H1 (cell line): ENCODE measurements at places on chromosomes 5 and 9. TPM values are rescaled to one million over a fixed set of nuclear protein-coding genes. Genes with fewer than 3 reads are reported as not detected.

DNA sequence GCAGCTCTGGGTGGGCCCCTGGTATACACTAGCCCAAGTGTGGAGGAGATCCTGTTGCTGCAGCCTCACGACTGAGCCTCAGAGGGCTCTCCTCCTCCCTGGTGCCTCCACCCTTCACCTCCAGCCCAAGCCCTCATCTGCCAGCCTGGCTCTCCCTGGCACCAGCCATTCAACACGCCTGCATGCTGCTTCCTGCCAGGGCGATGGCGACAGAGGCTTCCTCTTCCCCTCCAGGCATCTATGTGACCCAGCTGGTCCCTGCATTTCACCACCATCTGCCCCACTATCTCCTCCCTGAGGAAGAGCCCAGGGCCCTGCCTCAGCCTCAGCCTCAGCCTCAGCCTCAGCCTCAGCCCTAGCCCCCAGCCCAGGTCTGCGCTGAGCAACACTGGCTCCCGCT is 54.8 kb upstream of the ANGPTL2 start:
- H3K27ac ChIP-seq, result no peak overlapping the region
- no peak overlapping the region for H3K4me3 ChIP-seq
- no peaks in the 10 kb centered on the region; the same call in 1 of the 2 replicates for H3K4me1 ChIP-seq
- no peaks in the 10 kb centered on the region for H3K27me3 ChIP-seq
- no peaks in the 10 kb centered on the region for H3K36me3 ChIP-seq
- DNase-seq, result no peak

DNA sequence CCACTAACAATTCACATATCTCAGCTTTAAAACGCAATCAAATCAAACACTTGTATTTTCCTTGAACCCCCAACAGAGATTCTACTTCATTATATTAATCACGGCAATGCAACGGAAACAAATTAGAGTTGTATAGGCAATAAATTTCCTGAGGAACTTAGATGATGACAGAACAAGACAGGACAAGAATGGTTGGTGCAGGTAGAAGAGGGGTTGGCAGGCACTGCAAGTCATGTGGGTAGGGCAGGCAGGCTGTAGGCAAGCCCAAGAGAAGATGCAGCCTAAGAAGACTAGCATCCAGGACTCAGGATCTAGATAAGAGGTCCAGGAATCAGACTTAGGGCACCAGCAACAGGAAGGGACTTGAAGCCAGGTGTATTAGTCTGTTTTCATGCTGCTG is 16.6 kb upstream of the FEM1C start:
- H3K27ac ChIP-seq, result no peak overlapping the region
- no peaks in the 10 kb centered on the region for H3K36me3 ChIP-seq
- peaks cover 4% of the 10 kb centered on the region for H3K4me1 ChIP-seq
- no peak for DNase-seq
- H3K27me3 ChIP-seq, result no peaks in the 10 kb centered on the region

GRCh38 chr9:126724226-126724625 is 80.6 kb upstream of the ZBTB43 start:
- no peak overlapping the region for H3K27ac ChIP-seq
- peaks cover 7% of the 10 kb centered on the region for H3K4me1 ChIP-seq
- peaks cover 3% of the 10 kb centered on the region for H3K27me3 ChIP-seq
- no peaks in the 10 kb centered on the region for H3K36me3 ChIP-seq
- no peak overlapping the region for H3K4me3 ChIP-seq

DNA sequence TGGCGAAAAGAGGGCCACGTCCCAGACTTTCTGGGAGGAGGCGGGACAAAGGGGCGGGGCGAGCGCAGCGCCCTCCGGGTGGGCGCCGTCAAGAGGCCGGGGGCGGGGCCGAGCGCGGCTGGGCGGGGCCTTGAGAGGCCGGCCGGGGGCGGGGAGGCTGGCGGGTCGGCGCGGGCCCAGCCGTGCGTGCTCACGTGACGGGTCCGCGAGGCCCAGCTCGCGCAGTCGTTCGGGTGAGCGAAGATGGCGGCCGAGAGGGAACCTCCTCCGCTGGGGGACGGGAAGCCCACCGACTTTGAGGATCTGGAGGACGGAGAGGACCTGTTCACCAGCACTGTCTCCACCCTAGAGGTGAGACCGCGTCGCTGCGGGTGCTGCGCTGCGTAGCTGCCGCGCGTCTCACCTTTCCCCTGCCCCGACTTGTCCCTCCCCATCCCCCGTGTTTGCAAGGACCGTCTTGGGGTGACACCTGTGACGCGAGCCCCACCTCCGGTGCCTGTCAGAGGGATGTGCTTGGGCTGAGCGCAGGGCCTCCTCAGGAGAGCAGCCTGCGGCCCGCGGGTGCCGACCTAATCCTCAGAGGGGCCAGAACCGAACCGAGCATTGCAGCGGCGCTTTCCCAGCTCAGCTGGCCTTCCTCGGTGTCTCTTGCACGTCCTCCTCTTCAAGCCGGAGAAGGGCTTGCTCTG is at the start of gene SNX2:
SNX2 (plus strand) TSS at position 220 of the 689 bp plus-strand sequence; CDS start at position 244, 24 bp downstream.
- no peaks in the 10 kb centered on the region for H3K36me3 ChIP-seq
- DNase-seq, result peak; percentile 61
- H3K4me3 ChIP-seq, result peak within 1 kb of the TSS; percentile 66
- H3K27ac ChIP-seq, result peak within 1 kb of the TSS; percentile 86

DNA sequence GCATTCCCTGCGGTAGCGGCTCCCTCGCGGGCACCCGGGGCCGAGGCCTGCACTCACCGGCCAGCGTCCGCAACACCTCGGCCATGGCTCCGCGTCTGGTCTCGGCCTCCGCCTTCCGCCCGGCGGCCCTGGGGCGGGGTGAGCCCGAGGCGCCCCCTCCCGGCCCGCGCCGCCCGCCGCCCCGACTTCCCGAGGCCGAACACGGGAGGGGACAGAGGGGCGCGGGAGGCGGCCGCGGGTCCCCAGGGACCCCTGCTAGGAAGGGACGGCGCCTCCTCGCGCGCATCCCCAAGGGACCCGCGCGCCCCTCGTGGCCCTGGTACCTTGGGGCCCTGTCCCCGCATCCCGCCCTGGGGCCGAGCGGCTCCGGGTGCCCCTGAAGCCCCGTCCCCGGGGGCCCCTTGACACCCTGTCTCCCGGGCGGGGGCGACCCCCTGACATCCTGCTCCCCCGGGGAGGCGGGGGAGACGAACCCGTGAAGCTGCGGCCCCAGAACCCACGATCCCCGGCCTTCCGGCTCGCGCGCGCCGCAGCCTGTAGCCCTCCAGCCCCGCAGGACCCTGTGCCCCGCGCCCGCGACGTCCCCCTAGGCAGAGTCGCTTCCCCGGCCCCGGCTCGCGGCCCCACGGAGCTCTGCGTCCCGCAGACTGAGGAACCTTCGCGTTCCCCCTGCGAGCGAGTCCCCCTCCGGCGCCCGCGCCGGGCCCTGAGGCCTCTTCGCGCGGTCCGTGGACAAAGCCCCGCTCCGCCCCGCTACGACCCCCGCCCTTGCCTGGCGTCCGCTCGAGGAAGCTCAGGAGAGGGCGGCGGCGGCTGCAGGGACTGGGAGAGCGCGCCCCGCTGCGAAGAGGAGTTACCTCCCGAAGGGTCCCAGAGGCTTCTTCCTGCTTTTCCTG is at the start of gene ABO:
ABO (minus strand) TSS at position 97 of the 896 bp plus-strand sequence.
- no peak within 1 kb of the TSS for H3K27ac ChIP-seq
- H3K4me1 ChIP-seq, result no peaks in the 10 kb centered on the region
- peak within 1 kb of the TSS; percentile 36 for H3K4me3 ChIP-seq
- H3K36me3 ChIP-seq, result no peaks in the 10 kb centered on the region
- H3K27me3 ChIP-seq, result peaks cover 46% of the 10 kb centered on the region

DNA sequence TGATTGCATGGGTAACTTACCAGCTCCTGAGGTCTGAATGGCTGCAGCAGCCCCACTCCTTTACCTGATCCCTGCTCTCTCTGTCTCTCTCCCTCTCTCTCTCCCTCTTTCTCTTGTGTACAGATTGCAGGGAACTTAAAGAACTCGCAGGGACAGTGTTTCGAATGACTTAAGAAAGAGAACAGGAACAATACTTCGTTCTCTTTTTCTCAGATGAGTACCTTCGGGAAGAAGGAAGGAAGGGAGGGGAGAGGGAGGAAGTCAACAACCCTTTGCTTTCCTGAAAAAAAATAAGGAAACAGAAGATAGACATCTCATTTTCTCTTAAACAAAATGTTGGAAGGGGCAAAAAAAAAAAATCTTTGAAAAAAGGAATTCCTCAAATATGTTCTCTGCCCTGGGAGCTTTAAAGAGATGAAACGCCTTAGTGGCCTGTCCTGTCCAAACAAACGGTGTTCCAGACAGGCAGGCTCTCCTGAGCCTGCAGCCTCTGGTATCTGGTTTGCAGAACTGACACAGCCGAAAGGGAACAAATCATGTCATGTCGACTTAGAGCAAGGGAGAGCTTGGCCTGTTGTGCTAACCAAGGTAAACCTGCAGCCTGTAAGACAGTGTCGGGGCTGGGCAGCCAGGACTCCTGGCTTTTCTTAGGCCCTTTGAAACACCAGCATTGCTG is at the start of gene ZNF366:
ZNF366 (minus strand) TSS at position 180 of the 676 bp plus-strand sequence. CDS start 45,914 bp downstream, outside the sequence.
- H3K36me3 ChIP-seq, result no peaks in the 10 kb centered on the region
- no peak within 1 kb of the TSS for H3K4me3 ChIP-seq
- H3K4me1 ChIP-seq, result peaks cover 7% of the 10 kb centered on the region
- no peak for DNase-seq
- no peak within 1 kb of the TSS for H3K27ac ChIP-seq

DNA sequence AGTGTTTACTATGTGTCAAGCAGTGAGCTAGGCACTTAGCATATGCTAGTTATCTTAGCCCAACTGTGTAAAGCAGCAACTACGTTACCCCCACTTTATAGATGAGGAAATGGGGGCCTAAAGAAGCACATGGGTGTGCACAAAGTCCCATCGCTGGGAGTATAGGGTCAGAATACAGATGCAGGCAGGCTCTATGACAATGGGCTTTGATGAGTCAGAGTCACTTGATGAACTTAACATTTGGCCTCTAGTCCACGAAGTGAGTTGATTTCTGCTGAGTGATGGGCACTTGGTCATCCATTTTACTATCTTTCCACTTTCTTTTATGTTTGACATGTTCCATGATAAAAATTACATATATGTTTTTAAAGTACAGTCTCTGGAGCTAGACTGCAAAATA is 204.3 kb downstream of the TRIM32 start:
- no peak for DNase-seq
- H3K4me1 ChIP-seq, result no peaks in the 10 kb centered on the region
- no peak overlapping the region for H3K4me3 ChIP-seq
- H3K27me3 ChIP-seq, result no peaks in the 10 kb centered on the region
- no peaks in the 10 kb centered on the region for H3K36me3 ChIP-seq

DNA sequence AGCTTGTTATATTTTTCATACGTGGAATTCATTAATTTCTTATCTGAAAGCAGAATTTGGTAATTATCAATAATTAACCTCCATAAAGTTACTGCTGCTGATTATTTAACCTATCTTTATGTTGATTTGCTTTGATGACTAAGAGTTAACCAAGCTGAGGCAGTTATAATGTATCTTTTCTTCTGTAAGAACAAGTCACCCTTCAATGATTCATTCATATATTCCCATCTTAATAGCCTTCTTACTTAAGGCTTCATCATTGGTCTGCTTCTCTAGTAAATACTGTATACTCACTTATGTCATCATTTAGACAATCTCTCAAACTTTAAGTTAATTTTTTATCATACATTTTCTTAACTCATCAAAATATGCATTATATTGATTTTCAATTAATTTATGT is 592.2 kb downstream of the ANXA1 start:
- H3K4me3 ChIP-seq, result no peak overlapping the region
- no peaks in the 10 kb centered on the region for H3K4me1 ChIP-seq
- no peak for DNase-seq
- no peaks in the 10 kb centered on the region for H3K36me3 ChIP-seq
- H3K27me3 ChIP-seq, result no peaks in the 10 kb centered on the region

GRCh38 chr5:3107156-3107611 is 355.7 kb upstream of the IRX2 start:
- peaks cover 28% of the 10 kb centered on the region for H3K4me1 ChIP-seq
- no peak for DNase-seq
- 0 out of 2 replicates have a peak overlapping the region, but pooled peaks have one; percentile 54 for H3K27ac ChIP-seq
- no peak overlapping the region for H3K4me3 ChIP-seq
- no peaks in the 10 kb centered on the region for H3K36me3 ChIP-seq
- peaks cover 7% of the 10 kb centered on the region for H3K27me3 ChIP-seq

GRCh38 chr5:171825051-171825450 is 39.4 kb downstream of the SMIM23 start:
- no peaks in the 10 kb centered on the region for H3K36me3 ChIP-seq
- H3K27me3 ChIP-seq, result no peaks in the 10 kb centered on the region; the same call in 1 of the 2 replicates
- H3K4me3 ChIP-seq, result no peak overlapping the region
- no peaks in the 10 kb centered on the region for H3K4me1 ChIP-seq
- no peak overlapping the region for H3K27ac ChIP-seq

DNA sequence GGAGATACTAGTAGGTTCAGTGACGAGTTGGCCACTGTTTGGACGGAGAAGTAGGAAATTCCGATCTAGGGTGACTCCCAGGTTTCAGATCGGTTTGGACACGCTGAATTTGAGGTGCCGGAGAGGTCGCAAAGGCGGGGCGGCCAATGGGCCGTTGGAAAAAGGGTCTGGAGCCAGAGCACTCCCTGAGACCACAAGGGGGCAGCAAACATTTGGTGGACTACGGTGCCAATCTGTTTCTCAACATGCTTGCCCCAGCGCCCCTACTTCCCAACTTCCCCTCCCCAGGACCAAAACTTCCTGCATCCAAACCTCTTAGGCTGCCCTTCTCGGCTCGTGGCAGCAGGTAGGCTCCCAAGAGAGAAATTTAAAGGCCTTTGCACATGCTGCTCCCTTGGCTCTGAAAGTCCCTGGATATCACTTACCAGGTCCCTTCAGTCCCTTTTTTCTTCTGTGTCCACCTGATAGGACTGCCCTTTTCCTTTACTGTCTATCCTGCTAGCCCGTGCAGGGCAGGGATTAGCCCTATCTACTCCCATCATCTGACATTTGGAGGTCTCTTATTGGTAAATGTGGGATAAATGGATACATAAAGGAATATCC is 992 bp upstream of the RPP25L start:
- no peaks in the 10 kb centered on the region for H3K36me3 ChIP-seq
- peak; percentile 90 for DNase-seq
- H3K4me3 ChIP-seq, result peak overlapping the region; percentile 74
- H3K27me3 ChIP-seq, result peaks cover 3% of the 10 kb centered on the region; the same call in 1 of the 2 replicates

DNA sequence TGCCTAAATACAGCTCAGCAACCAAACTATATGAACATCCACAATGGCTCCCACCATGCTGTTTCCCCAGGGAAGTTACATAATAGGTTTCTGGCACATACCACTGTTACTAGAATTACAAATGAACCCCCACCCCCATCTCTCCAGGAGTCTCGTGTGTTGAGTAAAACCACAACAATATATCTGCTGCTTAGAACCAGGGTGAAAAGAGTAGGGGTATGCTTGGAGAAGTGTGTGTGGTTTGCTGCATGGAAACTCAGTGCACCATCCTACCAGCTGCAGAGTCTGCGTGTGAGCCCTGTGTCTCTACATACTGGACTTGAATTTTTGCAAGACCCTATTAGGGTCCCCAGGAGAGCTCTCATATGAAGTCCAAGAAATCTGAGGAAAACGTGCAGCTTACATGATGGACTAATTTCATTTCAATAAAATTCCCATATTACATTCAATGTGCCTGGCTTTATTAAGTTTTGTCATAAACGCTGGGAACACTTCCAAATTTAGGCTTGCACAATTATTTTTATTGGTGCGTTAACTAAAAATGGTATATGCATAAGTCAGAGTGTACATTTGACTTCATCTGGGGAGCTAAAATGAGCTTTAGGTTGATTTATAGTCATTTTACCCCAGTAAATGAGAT is 104.5 kb upstream of the NFIB start:
- no peak overlapping the region for H3K27ac ChIP-seq
- no peak for DNase-seq
- no peak overlapping the region for H3K4me3 ChIP-seq

The C5orf46 gene
- total RNA-seq, result not detected in 2 replicates

The SLC25A2 gene
- total RNA-seq, result not detected in 2 replicates

The C8G gene
- total RNA-seq, result 0.80 TPM in 1 of 2 replicates, not detected in the other

The TNFSF15 gene
- 0.11 and 0.17 TPM in 2 replicates for total RNA-seq
